ENCODE measurements at places on chromosomes 3 and 15. TPM values are rescaled to one million over a fixed set of nuclear protein-coding genes. Genes with fewer than 3 reads are reported as not detected.

Gene BCHE
- 4.1 TPM for total RNA-seq

Gene CLSTN2
- 44.1 TPM for total RNA-seq

Gene GRIP2
- 0.71 TPM for total RNA-seq

Gene CFAP100
- not detected for total RNA-seq

Gene ZIC1
- not detected for total RNA-seq

Gene POPDC2
- total RNA-seq, result 1.5 TPM

Gene CCNB2
- total RNA-seq, result 0.67 TPM

Gene BNC1
- 0.42 TPM for total RNA-seq

Gene CGNL1
- 2.4 TPM for total RNA-seq

Gene MED12L
- total RNA-seq, result 0.48 TPM

Gene SLC22A13
- total RNA-seq, result 1.00 TPM

DNA sequence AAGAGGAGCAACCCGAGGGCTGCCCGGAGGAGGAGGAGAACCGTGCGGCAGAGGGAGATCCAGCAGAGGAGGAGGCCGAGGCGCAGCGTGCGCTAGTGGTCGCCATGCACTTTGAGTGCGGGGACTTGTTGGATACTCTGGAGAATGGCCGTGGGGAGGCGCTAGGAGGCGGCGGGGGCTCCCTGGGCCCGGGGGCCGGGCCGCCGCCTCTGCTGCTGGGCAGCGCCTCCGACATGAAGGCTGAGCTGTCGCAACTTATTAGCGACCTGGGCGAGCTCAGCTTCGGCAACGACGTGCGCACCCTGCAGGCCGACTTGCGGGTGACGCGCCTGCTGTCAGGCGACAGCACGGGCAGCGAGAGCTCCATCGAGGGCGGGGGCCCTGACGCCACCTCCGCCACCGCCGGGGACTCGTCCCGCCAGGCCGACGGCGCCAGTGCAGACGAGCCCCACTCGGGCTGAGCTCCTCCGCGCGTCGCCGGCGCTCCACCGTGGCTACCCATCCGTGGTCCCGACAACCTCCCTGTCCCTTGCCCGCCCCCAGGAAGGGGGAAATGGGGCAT, 2.0 kb downstream of the FAM43A start:
- DNase-seq, result peak; percentile 92

DNA sequence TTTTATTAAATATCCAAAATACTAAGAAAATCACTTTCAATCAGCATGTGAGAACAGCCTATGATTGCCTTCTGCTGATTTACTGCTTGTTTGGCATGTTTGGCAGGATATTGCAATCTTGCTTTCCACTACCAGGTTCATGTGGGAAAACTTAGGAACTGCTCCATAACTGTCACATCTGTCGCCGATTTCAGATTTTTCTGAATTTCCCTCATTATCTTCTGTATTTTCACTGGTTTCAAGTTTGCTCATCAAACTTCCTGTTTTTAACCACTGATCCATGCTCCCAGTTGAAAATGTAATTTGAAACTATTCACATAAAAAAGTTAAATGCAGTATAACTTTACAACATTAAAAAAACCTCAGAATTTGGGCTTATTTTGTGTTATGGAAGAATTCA, 93.0 kb downstream of the NFKBIZ start:
- DNase-seq, result no peak

GRCh38 chr15:48427960-48428547, 96.8 kb downstream of the DUT start:
- DNase-seq, result no peak

DNA sequence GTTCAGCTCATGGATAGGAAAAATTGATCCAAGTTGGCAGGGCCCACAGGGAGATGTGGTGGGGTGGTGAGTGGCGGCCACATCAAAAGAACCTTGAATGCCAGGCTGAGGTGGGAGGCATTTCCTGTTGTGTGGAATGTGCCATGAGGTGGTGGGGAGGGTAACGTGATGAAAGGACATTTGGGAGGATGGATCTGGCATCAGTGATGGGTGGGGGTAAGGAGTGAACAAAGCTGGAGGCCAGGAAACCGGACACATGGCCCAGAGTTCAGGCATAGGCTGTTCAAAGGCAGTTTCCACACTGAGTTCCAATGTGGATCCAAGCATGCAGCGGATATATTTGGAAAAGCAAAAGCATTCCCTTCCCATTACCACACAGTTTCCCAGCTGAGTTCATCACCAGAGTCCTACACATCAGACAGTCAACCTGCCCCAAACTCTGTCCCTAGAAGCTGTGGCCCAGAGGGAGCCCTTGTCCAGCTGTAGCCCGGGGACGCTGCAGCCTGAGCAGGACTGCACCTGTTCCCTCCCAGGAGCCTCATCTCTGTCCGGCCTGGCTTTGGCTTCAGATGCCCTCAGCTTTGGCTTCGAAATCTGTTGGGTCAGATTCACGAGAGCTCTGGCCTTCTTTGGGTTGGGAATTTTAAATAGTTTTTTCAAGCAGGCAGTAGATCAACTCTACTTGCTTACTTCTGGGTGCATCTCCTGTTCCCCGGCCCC, 37.8 kb upstream of the GOLGA6B start:
- no peak for DNase-seq

GRCh38 chr3:36796161-36796560, 31.8 kb upstream of the DCLK3 start:
- no peak for DNase-seq

- no peak for DNase-seq
Observed at GRCh38 chr3:58154626-58155449, 55.9 kb downstream of the DNASE1L3 start.

DNA sequence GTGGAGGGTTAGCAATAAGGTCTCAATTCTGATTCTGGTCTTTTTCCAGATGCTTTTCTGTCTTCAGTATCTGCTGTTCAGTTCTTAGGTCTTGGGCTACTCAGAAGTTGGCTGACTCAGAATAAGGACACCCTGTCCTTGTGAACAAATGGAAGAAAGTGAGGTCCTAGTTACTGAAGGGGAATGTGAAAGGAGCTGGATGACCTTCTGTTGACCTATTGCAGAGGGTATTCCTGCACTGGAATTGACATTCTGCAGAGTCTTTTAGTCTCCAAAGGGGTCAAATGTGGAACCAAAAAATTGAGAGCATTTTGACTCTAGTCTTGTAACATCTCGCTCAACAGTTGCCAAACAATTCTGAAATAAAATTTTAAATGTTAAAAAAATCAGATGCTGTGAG, 63.0 kb downstream of the CCR1 start:
- DNase-seq, result no peak

- DNase-seq, result no peak
Observed at GRCh38 chr3:154227531-154227930, 96.8 kb downstream of the DHX36 start.

DNA sequence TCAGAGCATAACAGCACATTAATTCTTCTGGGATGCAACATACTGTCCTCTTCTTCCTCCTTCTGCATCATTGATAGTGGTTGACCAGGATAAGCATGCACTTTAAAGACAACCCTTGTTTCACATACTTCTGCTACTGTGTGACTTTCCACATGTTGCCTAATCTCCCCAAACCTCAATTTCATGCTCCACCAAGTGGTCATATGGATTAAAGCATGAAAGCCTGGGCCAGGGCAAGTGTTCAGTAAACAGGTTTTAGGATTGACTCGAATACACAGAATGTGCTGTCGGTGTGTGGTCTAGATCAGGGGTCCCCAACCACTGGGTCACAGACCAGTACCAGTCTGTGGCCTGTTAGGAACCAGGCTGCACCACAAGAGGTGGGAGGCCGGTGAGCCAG, 22.5 kb upstream of the BFSP2 start:
- DNase-seq, result no peak

GRCh38 chr3:94082391-94082937, 19.6 kb downstream of the NSUN3 start:
- no peak for DNase-seq

GRCh38 chr3:46298871-46299607, 54.9 kb upstream of the CCR2 start:
- no peak for DNase-seq

DNA sequence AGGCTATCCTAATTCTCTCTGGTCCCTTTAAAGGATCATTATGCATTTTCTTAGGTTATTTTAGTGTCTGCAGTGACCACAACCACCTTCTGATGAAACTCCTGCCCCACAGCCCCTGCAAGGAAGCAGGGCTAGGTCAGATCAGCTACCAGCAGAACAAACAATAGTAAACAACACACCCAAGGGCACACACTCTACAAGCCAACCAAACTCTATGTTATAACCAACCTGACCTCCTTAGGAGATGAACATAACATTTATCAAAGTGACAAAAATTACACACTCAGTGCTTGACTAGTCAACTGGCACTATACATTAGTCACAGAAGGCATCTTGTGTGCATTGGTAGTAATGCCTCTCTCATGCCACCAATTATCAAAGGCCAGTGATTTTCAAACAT, 17.3 kb downstream of the DENND6A start:
- no peak for DNase-seq

GRCh38 chr3:81778678-81779182, 17.3 kb upstream of the GBE1 start:
- DNase-seq, result no peak

DNA sequence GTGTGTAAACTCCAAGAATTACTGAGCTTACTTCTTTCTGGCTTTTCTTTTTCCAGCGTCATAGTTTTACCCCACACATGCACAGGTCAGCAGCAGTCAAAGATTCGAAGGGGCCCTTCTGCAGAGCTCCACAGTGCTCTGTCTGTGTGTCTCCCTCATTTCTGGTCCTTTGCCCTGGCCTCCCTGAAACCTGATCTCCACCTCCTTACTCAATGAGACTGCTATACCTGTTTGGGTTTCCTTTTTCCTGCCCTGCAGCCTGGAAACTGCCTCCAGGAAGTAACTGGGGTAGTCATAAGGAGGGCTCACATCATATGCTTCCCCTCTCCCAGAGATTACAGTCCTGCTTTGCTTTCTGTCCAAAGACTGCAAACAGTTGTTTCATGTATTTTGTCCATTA, 82.8 kb upstream of the TNIK start:
- no peak for DNase-seq

- no peak for DNase-seq
Observed at GRCh38 chr3:99674086-99674789, 35.8 kb downstream of the COL8A1 start.

DNA sequence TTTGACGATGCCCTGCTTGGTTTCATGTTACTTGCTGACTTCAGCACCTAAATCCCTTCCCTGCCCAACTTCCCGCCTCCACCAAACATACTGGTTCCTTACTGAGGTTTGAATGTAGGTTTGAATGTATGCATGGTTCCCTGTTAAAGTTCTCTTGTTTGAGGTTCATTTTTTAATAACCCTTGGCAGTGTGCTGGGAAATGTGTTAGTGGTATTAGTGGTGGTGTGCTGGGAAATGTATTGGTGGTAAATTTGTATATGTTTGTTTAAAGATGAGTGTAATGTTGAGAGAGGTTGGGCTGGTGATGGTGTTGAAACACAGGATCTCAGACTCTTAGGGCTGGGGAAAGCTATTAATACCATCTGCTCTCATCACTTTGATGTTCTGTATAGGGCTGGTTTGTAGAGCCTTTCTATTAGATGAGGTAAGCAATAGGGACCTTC, 392.7 kb downstream of the PTPRG start:
- DNase-seq, result no peak

- no peak for DNase-seq
Observed at GRCh38 chr3:57019057-57019456, 41.4 kb upstream of the SPATA12 start.

DNA sequence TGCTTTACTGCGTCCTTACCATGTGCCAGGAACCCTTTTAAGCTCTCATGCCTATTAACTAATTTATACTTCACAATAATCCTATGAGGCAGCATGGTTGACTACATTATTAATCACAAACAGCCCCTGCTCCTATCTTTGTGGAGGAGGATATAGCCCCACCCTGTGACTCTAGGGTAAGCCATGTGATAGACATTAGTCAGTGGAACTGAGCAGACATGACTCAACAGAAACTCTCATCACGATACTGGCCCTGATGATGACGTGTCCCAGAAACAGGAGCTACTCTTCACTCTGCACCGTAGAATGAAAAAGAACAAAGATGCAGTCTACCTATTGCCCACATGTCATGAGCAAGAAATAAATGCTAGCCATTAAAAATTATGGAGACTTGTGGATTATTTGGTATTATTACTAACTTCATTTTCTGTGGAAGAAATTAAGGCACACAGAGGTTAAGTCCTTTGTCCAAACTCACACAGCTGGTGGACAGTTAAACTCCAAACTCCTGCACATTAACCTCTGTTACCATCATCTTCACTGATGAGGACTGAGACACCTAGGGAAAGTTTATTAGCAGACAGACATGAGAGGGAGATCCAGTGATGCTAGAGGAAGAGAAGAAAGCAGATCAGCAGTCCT, 51.2 kb downstream of the CFAP20DC start:
- no peak for DNase-seq

GRCh38 chr3:42081838-42082473, 9.2 kb upstream of the TRAK1 start:
- no peak for DNase-seq

DNA sequence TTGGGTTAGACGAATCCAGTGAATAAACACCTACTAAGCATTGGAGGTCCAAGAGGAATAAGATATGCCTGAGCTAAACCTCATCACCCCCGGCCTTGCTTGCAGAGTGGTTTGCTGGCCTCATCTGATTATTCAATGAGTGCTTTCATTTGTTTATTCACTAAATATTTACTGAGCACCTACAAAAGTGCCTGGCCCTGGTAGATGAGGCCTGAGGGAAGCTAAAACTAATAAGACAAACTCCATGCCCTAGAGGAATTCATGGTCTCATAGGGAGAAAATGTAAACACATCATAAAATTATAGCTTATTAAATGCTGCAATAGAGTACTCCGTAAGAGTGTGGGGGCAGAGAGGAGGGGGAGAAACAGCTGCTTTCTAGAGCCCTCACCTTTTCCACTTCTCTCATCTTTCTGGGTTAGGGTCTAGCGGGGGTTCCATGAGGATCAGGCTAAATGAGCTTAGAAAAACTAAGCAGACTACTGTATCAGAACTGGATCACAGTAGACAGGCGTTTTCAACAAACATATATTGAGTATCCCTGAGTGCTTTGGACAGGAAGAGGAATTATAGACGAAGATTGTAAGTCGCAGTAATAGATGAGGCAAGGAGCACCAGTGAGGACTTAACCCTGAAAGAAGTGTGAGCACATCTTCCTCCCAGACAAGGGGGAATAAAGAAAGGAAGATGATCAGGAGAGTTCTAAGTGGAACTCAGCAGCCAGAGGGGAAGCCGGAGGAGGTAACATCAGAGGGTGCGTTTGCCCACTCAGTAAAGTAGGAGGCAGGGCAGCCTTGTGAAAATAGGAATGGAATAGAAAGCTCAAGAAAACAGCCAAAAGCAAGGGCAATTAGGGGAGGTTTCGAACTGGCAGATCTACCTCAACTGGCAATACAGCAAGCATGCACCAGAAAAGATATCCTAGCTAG, 31.5 kb upstream of the LAMP3 start:
- no peak for DNase-seq

- DNase-seq, result no peak
Observed at GRCh38 chr3:30073622-30074021, 532.8 kb upstream of the TGFBR2 start.

GRCh38 chr15:40046721-40047414, 7.9 kb upstream of the SRP14 start:
- no peak for DNase-seq

DNA sequence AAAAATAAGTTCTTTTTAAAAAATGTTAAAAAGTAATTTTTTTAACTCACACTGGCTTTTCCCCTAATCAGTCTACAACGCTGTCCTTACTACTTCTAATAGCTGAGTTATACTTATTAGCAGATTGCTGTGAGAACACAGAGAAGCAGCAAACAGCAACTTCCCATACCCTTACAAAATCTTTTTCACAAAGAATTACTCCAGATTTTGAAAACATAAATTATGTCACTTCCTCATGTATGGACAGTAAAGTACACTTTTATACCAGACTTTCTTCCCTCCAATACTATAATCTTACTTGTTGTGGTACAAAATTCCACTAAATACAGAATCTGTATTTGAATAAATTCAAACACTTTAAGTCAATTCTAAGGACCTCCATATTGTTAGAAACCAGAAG, 2.1 kb downstream of the PHC3 start:
- DNase-seq, result no peak
